NCI-H1436 (cell line): ENCODE measurements at places on chromosomes 3 and 15.

- no peak for DNase-seq
These were observed 6.0 kb upstream of the CEMIP start for GRCh38 chr15:80773122-80773551.

GRCh38 chr3:111739311-111739911 is 119.7 kb upstream of the PHLDB2 start:
- DNase-seq, result no peak

- no peak for DNase-seq
These were observed 866.9 kb downstream of the FHIT start for GRCh38 chr3:60384341-60384740.

GRCh38 chr3:195139876-195140240 is 131.1 kb downstream of the XXYLT1 start:
- no peak for DNase-seq

GRCh38 chr3:46193436-46193835 is 14.7 kb downstream of the CCR1 start:
- no peak for DNase-seq

- no peak for DNase-seq
These were observed at the start of gene GPR62 for GRCh38 chr3:51955175-51955892. Gene GPR62 (plus strand): TSS chr3:51955381. CDS start chr3:51955653, 272 bp downstream.

DNA sequence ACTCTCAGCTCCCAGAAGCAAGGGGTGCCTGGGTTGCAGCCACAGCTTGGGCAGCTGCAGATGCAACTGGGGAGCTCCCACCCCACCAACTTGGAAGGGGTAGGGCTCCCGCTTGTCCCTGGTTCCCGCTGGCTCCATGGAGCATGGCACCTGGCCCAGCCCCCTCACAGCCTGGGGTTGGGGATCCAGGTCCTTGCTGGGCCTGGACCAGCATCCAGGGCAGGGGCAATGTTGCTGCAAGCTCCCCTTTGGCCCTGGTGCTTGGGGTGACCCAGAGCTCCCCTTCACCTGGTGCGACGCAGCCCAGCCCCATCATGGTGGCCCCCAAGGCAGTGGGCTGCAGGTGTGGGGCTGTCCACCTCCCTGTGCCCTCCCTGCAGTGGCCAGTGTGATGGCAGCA is 99.6 kb upstream of the FRMD4B start:
- DNase-seq, result no peak
